ENCODE measurements at places on chromosomes 4 and X.

DNA sequence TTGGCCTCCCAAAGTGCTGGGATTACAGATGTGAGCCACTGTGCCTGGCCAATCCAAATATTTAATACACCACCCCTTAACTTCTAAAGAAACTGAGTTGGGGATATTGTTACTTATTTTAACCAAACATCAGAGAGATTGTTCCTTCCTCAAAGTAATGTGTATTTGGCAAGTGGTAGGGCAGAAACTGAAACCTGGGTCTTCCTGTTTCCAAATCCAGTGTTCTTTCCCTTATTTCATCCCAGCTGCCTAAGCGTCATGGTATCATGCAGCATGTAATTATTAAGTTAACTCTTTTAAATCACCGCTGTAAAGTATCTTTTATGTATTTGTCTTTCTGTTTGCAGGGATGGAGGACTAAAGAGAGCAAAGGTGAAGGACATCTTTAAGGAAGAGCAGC is 68.4 kb downstream of the GPAT3 start:
- no peak for DNase-seq

GRCh38 chrX:31423609-31424189 is 351.9 kb upstream of the FTHL17 start:
- no peak for DNase-seq

DNA sequence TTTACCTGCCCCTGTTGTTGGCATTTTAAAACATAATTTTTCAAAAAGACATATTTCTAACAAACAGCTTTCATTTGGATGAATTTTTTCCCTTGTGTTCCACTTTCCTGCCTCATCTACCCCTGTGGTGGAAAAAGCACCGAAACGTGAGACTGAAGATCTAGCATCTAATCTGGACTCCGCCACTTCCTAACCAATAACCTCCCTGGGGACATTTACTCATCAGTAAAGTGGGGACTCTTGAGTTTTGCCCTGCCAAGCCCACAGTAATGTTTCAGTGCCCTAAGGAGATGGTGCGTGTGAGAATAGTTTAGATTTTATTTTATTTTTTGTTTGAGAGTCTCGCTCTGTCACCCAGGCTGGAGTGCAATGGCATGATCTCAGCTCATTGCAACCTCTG is 56.7 kb downstream of the ADGRG2 start:
- no peak for DNase-seq

DNA sequence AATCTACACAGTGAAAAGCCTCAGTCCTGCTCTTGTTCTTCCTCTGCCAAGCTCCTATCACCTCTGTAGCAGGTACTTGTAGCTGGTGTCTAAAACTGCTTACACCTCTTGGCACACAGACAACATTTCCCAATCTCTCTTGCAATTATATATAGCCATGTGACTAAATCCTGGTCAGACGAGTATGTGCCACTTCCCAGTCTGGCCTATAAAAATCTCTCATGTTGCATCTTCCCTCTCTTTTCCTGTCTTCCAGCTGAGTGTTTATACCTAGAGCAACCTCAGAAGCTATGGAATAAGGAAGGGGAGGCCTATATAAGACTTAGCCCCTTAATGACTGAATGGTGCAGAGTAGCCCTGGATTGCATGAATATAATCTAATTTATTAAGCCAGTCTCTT is 105.8 kb downstream of the RNF150 start:
- DNase-seq = no peak

All from T-helper 9 cell (primary cell).